Thyroid gland (tissue), 4 donors: ENCODE measurements at places on chromosomes 3 and 15.

DNA sequence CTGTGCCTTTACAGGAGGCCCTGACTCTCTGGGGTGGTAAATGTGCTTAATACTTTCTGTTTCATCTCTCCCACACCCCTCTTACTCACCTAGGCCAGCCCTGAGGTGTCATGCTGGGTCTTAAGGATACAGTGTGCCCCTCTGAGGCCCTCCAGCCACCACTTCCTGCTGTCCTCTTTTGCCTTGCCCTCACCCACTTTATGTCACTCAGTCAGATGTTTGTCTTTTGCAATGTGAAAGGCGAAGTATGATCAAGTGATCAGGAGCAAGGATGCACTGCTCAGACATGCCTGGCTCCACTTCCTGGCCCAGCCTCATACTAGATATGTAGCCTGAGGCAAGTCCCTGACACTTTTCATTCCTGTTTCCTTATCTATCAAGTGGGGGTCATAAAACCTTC lies 339.0 kb upstream of the NR2E3 start:
- DNase-seq, result no peak

GRCh38 chr15:69748576-69749185 lies 296.1 kb downstream of the RPLP1 start:
- no peak for DNase-seq

- DNase-seq, result no peak
These were observed 764.2 kb downstream of the NTRK3 start for GRCh38 chr15:87492321-87492720.

DNA sequence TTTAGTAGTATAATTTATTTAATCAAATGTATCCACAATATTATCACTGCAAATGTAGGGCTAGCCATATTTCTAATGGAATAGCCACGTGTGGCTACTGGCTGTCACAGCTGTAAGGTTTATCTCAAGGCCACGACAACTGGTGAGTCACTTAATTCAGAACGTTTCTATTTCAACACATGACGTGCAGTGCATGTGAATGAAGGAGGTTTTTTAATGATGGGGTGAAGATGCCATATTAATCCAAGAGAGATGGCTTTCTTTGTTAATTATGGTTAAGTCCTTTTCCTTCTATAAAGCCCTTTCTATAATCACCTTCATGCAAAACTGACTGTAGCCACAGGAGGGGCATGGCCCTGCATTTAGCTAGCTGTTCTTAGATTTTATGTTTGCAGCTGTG lies 212.0 kb downstream of the FEZF2 start:
- DNase-seq, result no peak

- no peak for DNase-seq
These were observed 26.0 kb downstream of the ACSBG1 start for GRCh38 chr15:78208341-78208844.

DNA sequence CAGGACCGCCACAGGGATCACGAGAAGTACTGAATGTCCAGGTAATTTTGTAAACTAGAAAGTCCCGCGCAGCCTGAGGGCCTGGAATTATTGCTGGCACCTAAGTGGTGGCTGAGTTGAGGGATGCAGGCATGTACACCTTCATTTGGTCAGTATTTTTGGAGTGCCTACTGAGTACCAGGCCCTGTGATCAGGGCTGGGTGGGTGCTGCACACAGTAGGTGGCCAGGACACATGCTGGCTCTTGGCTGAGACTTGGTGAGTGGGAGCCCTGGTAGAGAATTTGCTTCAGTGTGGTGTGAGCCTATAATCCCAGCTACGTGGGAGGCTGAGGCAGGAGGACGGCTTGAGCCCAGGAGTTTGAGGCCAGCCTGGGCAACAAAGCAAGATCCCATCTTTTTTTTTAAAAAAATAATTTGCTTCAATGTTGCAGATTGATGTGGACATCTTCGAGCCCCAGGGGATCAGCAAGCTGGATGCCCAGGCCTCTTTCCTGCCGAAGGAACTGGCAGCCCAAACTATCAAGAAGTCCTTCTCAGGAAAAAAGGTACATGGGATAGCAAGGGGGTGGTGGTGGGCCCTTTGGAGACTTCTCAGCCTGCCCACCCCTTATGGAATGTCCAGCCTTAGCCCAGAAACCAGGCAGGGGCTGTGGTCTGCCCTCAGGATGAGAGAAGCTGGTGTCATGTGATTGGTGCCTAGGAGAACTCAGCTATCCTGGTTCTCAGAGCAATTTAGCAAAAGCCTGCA lies 2.6 kb downstream of the ITIH1 start:
- DNase-seq, result no peak

- DNase-seq, result no peak
These were observed 502.5 kb upstream of the NAALADL2 start for GRCh38 chr3:174356596-174356995.
